ENCODE measurements at places on chromosomes 16 and 17. TPM values are rescaled to one million over a fixed set of nuclear protein-coding genes. Genes with fewer than 3 reads are reported as not detected.

GRCh38 chr16:3003582-3004270 is 9.0 kb upstream of the CLDN9 start:
- peaks cover 3% of the 10 kb centered on the region for H3K4me1 ChIP-seq
- peak; percentile 99 for DNase-seq
- no peak overlapping the region for H3K27ac ChIP-seq
- no peaks in the 10 kb centered on the region for H3K36me3 ChIP-seq

- H3K4me1 ChIP-seq, result peaks cover 9% of the 10 kb centered on the region
- peaks cover 55% of the 10 kb centered on the region for H3K36me3 ChIP-seq
- H3K27me3 ChIP-seq, result no peaks in the 10 kb centered on the region
- H3K27ac ChIP-seq, result no peak overlapping the region
- no peak overlapping the region for H3K4me3 ChIP-seq
These were observed 17.7 kb downstream of the KCTD5 start for GRCh38 chr16:2699791-2700600.

DNA sequence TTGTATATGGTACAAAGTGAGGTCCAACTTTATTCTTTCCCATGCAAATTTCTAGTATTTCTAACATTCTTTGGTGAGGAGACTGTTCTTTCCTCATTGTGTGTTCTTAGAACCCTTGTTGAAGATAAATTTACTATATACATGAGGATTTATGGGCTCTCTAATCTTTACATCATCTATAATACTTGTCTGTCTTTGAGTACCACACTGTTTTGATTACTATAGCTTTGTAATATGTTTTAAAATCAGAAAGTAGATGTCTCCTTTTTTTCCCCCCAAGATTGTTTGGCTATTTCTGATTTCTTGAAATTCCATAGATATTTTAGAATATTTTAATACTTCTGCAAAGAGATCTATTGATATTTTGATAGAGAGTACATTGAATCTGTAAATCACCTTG is 23.7 kb downstream of the ZNF267 start:
- peaks cover 55% of the 10 kb centered on the region for H3K36me3 ChIP-seq
- H3K27ac ChIP-seq, result no peak overlapping the region
- H3K27me3 ChIP-seq, result no peaks in the 10 kb centered on the region
- no peak for DNase-seq

GRCh38 chr16:69201787-69202186 is 14.8 kb downstream of the SNTB2 start:
- peak overlapping the region; percentile 16 for H3K27ac ChIP-seq
- H3K36me3 ChIP-seq, result no peaks in the 10 kb centered on the region
- no peak for DNase-seq
- peaks cover 6% of the 10 kb centered on the region for H3K4me1 ChIP-seq
- no peaks in the 10 kb centered on the region for H3K27me3 ChIP-seq

Gene PPM1E
- 0.83 TPM for total RNA-seq

Gene TANC2
- total RNA-seq, result 15.0 TPM
